Nephron progenitor cell (in vitro differentiated cells): ENCODE measurements at places on chromosomes 12 and 14.

DNA sequence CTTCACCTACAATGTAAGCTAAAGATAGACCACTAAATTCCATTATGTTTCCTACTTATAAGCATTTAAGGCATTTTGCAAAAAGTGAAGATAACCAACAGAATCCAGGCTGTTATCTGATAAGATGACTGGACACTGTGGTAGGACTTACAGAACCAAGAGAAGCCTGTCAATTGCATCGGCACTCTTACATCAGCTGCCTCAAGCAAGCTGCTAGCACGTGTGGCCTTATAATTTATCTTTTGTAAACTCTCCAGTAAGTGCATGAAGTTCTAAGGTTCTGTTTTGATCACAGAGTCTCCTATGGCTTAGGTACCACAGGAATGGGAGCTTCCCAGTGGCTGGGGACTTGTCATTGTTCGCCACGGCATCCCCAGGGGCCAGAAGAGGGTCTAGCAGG lies 88.7 kb downstream of the TRAFD1 start:
- DNase-seq: no peak

DNA sequence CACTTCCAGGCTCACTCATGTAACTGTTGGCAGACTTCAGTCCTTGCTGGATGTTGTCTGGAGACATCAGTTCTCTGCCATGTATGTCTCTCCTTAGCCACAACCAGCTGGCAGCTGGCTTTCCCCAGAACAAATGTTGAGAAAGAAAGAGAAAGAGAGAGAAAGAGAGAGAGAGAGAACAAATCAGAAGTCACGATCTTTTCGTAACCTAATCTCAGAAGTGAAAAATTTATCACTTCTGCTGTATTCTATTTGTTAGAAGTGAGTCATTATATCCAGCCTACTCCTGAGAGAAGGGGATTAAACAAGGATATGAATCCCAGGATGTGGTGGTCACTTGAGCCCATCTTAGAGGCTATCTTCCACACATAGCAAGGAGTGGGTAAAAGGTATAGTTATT lies 101.2 kb downstream of the BTG1 start:
- DNase-seq: no peak

GRCh38 chr14:72788972-72789728 lies 104.8 kb downstream of the DPF3 start:
- DNase-seq: no peak

GRCh38 chr12:484096-484495 lies 24.4 kb downstream of the B4GALNT3 start:
- no peak for DNase-seq

DNA sequence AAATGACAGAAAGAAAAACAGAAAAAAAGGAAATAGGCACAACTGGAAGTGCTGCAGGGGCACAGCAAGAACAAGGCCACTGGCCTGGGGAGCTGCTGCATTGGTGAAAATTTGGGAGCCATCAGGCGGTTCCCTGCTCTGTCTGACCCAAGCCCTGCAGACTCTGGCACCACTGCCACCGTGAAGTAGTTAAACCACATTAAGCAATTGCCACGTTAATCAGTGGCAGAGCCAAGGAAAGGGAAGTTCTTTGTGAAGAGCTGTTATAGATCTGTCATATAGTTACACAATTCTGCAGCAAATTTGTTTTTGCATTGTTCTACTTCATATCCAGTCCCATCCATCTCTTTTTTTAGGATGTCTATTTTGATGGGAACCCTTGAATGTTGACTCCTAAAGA lies 915.3 kb downstream of the FSCB start:
- no peak for DNase-seq

GRCh38 chr14:104472536-104473243 lies 106.9 kb upstream of the C14orf180 start:
- DNase-seq: no peak

- DNase-seq: no peak
These were observed 262.7 kb downstream of the ATP23 start for GRCh38 chr12:58204071-58204470.

GRCh38 chr12:30357766-30358490 lies 337.7 kb downstream of the IPO8 start:
- no peak for DNase-seq

DNA sequence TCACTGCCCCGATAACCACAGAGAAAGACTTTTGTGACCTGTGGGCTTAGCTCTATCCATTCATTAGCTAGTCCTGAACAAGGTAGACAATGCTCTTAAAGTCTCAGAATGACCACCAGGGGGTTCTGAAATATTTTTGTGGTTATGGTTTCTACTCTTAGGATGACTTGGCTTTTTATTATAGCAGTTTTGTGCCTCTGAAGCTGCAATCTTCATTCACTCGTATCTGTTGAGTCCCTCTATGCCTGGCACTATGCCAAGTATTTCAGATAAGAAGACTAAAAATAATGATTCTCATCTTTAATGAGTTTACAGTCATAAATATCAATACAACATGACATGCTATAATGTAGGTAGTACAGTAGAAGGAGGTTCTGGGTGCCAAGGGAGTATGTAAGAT lies 130.8 kb upstream of the TRHDE start:
- no peak for DNase-seq

GRCh38 chr12:18799561-18799960 lies 61.6 kb downstream of the CAPZA3 start:
- DNase-seq: no peak

- no peak for DNase-seq
These were observed 165.7 kb upstream of the STXBP6 start for GRCh38 chr14:25215607-25216006.

GRCh38 chr14:58733451-58734208 lies 95.9 kb downstream of the DACT1 start:
- no peak for DNase-seq

DNA sequence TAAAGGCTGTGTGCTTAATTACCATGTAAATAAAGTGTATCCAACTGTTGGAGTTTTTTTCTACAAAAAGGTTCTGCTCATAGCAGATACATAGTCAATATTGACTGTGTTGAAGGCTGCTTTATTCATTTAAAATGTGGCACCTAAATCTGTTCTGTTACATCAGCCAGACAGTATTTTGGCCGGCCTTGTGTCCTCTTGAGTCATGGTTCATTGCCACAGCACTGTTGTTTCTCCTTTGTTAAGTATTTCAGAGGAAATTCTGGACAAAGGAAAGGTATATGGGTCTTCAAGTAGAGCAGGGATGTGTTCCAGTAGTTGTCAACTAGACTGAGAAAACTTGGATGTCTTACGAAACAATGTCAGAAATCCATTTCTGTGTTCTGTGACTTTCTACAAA lies 95.5 kb downstream of the SLC38A6 start:
- DNase-seq: no peak

GRCh38 chr14:104196461-104197140 lies 58.2 kb downstream of the KIF26A start:
- no peak for DNase-seq

DNA sequence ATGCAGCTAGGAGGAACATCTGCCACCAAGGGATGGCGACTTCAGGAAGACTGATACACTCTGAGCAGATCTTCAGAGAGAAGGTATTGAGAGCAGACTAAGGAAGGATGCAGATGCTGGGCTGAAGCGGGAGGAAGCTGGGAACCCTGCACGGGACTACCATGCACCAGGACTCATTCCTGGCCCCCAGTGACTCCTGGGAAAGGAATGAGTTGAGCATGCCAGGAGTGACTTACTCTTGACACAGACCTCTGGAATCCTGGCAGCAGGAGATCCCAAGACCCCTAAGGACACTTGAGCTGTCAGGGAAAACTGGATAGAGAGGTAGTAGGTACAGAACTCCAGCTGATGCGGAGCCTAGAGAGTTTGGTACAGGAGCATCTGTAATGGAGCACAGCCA lies 336.1 kb downstream of the RPS29 start:
- DNase-seq: no peak

- DNase-seq: no peak
These were observed 114.8 kb downstream of the PLEKHA5 start for GRCh38 chr12:19244312-19244711.

- peak; percentile 37 for DNase-seq
These were observed 139.2 kb downstream of the NTF3 start for GRCh38 chr12:5571115-5571514.

DNA sequence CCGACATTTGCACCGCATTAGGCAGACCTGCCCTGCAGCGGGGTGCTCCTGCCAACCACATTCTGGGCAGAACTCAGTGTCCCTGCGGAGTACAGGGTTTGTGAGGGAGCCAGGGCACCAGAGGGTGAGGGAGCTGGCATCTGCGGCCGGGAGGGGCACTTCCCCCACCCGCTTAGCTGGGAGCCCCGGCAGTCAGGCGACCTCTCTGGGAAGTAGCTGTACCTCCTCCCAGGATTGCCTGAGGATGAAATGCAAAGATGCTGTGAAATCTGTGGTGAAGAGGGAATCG lies 58.6 kb downstream of the ANKRD9 start:
- no peak for DNase-seq

DNA sequence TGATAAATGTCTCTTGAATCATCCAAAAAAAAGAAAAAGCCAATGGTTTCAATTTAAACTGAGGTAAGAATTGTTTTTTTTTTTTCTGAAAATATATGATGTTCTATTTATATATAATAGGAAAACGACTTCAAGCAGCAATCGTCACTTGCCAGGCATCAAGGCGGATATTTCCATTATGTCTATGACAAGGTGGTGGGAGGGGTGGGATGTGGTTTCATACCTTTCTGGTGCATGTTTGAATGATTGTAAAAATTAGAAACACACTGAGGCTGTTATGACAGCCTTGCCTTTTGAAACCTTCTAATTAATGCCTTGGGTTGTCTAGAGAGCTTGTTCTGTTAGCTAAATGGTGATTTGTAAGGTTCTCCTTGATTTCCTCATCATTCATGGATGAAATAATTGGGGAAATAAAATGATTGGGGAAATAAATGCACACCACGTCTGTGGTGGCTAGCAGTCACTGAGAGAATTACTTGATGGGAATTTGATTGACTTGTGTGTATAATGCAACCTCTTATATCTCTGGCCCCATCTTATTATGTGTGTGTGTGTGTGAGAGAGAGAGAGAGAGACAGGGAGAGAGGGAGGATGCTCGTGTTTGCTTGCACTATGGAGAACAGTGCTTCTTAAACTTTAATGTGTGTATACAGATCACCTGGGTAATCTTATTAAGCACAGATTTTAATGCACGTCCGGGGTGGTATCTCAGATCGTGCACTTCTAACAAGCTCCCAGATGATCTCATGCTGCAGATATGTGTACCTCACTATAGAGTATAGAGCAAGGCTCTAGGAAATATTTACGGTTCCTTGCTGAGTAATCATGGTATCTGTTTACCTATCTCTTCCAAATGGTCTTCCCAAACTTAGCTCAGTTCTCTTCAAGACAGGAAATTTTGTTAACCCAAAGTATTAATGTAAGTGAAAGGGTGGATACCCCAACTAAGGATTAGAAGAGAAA lies 502.6 kb downstream of the DIO2 start:
- no peak for DNase-seq

GRCh38 chr14:101220921-101221510 lies 317.5 kb upstream of the RTL1 start:
- DNase-seq: no peak

GRCh38 chr12:105158876-105159275 lies 51.3 kb downstream of the WASHC4 start:
- DNase-seq: no peak

DNA sequence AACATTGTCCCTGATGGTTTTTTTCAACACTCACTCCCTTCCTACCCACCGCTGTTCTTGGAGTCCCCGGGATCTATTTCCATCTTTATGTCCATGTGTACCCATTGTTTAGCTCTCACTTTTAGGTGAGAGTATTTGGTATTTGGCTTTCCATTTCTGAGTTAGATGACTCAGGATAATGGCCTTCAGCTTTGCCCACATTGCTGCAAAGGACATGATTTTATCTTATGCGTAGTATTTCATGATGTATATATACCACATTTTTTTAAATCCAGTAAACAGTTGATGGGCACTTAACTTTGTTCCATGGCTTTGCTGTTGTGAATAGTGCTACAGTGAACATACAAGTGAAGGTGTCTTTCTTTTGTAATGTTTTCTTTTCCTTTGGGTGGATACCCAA lies 123.5 kb upstream of the KITLG start:
- DNase-seq: no peak

- DNase-seq: peak; percentile 65
These were observed 4.0 kb downstream of the FBXL14 start for GRCh38 chr12:1590221-1590979.

- no peak for DNase-seq
These were observed 50.7 kb upstream of the C12orf71 start for GRCh38 chr12:27133022-27133590.

- no peak for DNase-seq
These were observed 117.2 kb upstream of the DNM1L start for GRCh38 chr12:32561931-32562341.

DNA sequence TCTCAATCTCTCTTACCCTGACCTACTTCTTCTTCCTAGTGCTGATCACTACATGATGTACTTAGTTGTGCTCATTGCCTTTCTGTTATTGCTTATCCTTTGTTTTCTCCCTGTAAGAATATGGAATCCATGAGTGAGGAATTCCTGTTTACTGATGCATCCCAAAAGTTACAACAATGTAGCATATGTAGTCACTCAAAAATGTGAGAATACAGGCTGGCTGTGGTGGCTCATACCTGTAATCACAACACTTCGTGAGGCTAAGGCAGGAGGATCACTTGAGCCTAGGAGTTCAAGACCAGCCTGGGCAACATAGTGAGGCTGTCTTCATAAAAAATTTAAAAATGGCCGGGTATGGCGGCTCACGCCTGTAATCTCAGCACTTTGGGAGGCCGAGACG lies 8.0 kb upstream of the WDR20 start:
- no peak for DNase-seq

DNA sequence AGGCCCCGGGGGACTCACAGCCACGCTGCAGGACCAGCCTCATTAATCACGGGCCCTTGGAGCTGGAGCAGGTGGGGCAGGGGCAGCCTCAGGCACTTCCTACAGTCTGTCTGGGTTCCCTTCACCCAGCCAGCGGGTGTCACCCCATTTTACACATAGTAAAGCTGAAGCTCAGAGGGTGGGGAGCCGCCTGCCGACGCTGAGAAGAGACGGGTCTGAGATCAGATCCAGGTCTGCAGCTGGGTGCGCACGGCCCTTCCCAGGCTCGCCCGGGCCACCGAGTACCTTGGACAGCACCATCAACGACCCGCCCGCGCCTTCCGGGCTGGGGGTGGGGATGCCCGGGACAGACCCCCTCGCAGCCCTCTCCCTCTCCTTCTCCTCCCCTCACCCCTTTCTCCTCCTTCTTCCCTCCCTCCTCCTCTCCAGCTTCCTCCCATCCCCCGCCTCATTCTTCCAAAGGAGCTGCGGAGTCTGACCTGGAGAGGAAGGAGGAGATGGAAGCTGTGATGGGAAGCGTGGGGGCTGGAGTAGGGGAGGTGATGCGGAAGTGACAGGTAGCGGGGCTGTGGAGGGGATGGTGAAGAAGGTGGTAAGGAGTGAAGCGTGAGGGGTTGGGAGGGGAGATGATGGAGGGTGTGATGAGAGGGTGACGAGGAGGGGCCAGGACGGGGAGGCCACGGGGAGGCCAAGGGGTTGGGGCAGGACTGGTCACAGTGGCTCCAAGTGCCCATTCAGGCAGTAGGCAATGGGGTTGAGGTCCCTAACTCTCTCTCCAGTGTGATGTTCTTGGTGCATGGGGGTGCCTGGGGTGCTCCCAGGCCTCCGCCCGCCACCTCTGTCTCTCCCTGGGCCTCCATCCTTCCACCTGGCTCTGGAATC lies 8.8 kb downstream of the DTX1 start:
- peak; percentile 83 for DNase-seq

- no peak for DNase-seq
These were observed 151.9 kb downstream of the KITLG start for GRCh38 chr12:88428350-88428749.
